AG10803 (cell line): ENCODE measurements at places on chromosomes 5 and 9.
A peak's percentile ranks its signal among the peaks of the same experiment; 100 is the strongest.

DNA sequence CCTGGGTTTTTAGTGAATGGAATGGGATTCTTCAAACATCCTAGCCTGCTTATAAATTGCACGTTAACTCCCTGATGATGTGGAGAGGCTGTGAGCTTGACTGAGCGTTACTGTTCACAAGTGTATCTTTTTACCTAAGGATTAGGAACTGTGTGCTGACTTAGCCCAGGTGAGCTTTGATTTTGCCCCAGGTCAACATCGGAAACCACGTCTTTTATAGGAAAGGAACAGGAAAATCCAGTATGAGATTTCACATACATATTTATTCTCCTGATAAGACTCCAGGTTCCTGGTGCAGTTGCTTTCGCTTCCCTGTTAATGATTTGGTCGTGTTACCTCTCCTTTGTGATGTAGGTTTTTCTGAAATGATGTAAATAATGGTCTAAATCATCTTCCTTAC lies 103.2 kb upstream of the BASP1 start:
- no peak for DNase-seq

GRCh38 chr5:142547445-142548380 lies 138.2 kb downstream of the FGF1 start:
- DNase-seq, result no peak

DNA sequence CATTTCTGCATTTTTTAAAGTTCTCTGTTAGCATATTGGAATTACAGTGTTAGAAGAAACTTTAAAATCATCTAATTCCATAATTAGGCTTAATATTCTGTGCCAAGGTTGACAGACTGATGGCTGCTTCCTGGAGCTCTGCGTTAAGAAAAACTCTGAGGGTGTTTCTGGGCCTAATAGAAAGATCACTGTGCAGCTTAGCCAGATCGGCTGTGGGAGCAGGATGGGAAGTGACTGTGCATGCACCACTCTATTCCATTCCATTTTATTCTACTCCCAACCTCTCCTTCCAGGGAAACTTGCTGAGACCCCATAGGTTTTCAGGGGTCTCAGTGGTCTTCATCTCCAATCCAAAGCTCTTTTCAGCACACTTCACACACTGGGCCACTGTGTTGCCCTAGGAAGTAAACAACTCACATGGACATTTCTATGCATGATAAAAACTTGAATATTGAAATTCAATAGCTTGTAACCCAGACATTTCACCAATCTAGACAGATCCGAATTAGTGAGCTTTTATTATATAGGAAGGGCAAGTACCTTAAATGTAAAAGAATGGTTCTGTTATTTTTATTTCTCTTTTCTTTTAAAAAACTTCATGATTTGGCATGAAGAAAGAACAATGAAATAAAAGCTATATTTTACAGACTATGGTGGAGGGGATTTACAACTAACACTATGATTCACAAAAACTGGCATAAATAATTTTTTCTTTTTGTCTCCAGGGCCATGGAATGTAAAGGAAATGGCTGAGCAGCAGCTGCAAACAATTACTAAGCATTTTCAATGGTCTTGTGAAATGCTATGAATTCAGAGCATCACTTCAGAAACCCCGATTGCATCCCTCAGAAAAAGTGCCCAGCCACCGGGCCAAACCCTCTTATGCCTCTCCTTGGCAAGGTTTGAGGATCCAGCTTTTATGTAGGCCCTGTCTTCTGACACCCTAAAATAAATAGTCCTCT lies 51.4 kb upstream of the DAB2 start:
- DNase-seq, result peak; percentile 94

- no peak for DNase-seq
These were observed 87.8 kb upstream of the SLC27A6 start for GRCh38 chr5:128877476-128877875.

DNA sequence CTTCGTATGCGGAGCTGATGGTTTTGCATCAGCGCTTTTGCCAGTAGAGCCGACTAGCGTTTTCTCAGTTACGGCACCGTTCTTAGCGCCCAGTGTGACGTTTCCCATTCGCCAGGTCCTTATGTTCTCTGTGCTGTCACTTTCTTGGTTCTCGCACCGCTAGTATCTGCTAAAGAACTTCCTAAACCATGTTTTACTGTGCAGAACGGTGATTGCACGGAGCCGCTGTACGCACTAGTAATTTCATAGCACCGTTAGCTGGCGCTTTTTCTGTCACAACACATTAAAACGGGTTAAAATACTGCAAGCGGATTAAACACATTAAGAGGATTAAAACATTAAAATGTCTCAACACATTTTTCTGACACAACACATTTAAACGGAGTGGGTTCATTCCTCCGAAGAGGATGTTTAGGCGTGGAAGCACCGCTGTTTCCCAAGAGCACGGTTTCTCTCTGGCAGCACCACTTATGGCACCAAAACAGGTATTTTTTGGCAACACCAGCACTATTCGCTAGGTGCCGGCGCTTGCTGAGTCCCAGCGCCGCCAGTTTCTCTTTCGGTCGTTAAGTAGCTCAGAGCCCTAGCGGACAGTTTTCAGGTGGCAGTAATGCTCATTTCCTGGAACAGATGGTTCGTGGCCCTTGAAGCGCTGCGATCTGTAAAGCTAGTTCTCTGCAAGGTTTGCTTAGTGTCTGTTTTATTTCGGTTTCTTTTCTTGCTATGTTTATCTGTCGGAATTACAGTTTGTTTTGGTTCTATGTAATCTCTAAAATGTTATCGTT lies 20.3 kb downstream of the ANXA2R start:
- DNase-seq, result peak; percentile 68

- no peak for DNase-seq
These were observed at the start of gene ELOVL7 for GRCh38 chr5:60843936-60844905. Gene ELOVL7 (minus strand): TSS chr5:60844269. CDS start chr5:60787397, 56,872 bp downstream.
